Stimulated activated CD8-positive, alpha-beta memory T cell treated with anti-CD3 and anti-CD28 coated beads, Interleukin-2, amount 100 ng/mL, for 48 hours (primary cell): ENCODE measurements at places on chromosomes 3 and 15.

GRCh38 chr3:169354774-169355501 lies 308.6 kb downstream of the MECOM start:
- DNase-seq: no peak

GRCh38 chr3:126128504-126129397 lies 44.8 kb upstream of the SLC41A3 start:
- DNase-seq: no peak

DNA sequence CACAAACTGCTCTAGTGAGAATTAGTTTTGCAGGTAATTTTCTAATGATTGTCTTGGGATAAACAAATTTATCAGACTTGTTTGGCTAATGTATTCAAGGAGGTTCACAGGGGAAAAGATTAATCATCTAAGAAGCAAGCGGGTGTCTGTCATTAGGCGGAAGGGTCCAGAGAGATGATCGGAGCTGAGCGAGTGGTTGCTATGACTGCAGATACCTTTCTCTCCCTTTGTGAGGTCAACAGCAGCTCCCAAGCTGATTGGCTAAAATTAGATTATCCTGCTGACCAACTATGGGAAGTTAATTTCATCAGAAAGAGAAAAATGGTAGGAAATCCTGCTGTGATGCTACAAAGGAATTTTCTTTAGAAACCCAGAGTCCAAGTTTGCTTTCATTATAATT lies 276.0 kb downstream of the SOX2 start:
- no peak for DNase-seq

DNA sequence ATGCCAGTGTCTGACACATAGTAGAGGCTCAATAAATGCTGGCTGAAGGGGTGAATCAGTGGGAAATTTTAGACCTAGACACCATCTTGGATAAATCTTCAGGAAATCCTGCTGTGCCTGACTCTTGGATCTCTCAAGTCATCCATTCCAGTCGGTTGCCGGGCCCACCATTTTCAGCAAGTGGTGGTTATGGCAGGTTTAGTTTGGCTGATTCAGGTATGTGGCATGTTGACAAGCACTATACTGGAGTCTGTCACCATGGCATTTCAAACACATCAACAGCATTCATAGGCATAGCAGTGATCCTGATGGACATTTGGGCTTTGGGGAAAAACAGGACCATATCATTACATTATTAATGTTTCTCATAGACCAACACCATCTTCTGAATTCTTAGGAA lies 25.7 kb upstream of the APH1B start:
- DNase-seq: no peak

GRCh38 chr3:196821806-196822355 lies 45.8 kb upstream of the SENP5 start:
- no peak for DNase-seq

- no peak for DNase-seq
Measured at GRCh38 chr3:160296591-160296990, 71.4 kb downstream of the C3orf80 start.

DNA sequence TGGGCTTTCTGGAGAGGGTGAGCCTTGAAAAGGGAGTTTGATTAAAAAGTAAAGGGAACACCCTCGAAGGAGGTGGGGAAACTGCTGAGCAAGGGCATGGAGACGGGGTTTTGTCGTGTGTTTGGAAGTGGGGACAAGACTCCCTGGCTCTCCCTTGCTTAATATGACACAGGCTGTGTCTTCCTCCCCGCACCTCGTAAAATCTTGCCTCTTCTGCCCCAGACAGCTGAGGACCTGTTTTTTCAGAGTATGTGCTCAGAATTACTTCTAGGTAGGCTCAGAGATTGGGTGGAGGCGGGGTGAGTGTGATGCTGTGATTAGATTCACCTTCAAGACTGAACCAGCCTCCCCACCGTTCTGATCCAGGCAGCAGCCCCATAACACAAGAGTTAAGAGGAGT lies 244.4 kb upstream of the TLE3 start:
- DNase-seq: no peak

DNA sequence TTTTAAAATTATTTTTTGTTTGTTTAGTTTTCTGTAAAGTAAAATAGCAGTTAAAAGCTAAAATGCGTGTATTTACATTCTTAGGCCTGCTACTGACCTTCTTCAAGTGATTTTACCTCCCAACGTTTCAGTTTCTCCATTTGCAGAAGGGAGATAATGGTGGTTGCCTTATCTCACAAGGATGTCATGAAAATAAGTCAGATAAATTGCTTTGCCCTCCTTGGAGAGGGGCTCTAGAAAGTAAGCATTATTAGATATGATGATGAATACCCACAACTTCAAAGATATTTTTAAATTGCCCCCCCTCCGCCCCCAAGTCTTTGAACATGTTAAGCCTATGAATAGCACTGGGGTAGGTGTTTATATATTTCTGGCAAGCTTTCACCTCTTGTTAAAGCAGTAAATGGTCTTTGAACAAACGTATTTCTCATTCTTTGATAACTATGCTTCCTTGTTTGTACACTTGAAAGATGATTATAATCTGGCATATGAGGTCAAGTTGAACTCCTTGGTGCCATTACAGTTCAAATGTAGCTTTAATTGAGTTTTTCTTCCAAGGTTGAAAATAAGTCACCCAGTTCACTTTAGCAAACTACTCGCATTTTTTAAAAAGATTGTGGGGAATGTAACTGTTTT lies 6.4 kb downstream of the TERC start:
- no peak for DNase-seq

- peak; percentile 22 for DNase-seq
Measured at GRCh38 chr15:40906991-40907802, 12.9 kb downstream of the VPS18 start.

DNA sequence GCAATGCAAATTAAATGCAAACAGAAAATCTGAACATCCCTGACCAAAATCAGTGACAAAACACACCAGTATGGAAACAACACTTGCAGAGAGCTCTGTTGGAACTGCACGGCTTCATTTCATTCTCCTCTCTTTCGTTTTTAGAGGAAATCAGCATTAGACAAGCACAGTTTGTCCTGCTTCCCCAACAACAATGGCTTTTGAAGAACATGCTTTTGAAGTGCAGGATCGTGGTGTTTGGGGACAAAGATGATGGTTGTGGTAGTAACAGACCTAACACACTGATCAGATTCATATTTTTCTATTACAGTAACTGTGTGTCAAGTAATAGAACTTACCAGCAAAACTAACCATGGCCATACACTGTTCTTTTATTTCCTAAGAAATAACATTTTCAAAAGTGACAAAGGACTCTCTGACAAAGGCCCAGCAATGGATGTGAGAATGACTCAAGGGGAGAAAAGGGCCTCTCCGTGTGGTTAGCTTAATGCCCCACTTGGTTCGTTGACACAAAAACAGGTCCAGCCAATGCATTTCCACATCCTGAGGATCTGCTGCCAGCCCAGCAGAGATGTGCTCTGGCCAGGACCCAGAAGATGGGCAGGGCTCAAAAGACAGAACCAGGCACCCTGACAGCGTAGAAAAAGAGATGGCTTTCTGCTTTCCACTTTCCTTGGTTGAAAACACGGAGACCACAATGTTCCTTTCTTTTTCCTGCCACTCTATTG lies 84.1 kb downstream of the CCNL1 start:
- DNase-seq: no peak

DNA sequence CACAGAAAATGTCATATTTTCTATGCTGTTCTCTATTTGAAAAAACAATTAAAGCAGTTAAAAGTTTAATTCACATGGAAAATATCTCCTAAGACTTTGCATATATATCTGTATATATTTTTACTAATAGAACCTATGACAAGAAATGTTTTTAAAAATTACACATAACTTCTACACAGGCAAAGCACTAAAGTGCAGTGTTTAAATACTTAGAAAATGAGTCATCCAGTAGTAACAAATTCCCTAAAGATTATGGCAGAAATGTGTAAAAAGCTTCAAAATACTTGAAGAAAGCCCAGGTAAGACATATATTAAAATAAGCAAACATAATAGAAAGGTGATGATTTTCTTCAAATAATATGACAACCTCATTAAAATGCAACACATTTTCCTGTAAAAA lies 236.6 kb downstream of the TBC1D5 start:
- no peak for DNase-seq

- no peak for DNase-seq
Measured at GRCh38 chr3:65685621-65686235, 353.0 kb downstream of the MAGI1 start.

DNA sequence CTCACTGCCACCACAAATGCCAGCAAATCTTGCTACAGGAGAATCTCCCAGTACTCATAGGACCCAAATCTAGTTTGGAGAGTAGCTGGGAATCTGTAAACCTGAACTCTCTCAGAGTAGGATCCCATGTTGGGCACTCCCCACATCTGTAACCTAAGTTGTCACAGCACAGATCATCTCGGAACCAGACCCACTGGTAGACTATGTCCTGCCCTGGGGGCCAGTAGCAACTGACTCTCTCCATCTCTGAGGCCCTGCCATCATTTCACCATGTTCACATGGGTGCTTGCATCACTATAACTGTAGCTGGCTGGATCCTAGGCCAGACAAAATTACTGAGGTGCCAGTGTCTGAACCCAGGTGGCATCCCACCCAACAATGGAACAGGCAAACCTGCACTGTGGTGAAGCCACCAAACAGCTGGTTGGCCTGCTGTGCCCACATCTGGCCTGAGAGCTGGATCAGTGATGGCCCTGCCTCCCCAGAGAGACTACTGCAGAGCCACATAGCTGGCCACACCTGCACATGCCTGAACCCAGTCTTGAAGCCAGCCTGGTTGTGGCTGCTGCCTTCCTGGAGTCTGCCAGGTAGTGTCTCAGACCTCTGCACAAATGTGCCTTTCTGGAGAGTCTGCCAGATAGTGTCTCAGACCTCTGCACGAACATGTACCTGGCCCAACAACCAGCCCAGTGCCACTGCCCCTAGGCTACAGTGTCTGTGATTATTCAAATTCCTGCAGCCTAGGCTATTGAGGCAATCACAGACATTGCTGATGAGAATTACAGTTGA lies 82.0 kb downstream of the ISL2 start:
- DNase-seq: no peak

GRCh38 chr3:13714251-13714916 lies 165.5 kb downstream of the FBLN2 start:
- no peak for DNase-seq

DNA sequence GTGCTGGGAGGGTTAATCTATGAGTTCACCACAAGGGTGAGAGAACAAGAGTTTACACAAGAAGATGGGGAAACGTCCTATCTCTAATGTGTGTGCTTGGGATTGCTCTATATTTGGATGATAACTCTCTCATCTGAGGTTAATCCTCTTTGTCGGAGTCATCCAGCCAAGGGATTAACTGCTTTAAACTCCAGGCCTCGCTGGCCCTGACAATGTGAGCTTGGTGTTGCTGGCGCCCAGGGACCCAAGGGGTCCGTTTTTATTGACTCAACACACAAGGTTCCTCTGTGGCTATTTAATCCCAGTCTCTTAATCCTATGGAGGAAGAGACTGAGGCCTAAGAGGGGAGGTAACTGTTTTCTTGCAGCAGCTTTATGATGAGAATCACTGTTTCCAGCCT lies 14.2 kb downstream of the SV2B start:
- no peak for DNase-seq

DNA sequence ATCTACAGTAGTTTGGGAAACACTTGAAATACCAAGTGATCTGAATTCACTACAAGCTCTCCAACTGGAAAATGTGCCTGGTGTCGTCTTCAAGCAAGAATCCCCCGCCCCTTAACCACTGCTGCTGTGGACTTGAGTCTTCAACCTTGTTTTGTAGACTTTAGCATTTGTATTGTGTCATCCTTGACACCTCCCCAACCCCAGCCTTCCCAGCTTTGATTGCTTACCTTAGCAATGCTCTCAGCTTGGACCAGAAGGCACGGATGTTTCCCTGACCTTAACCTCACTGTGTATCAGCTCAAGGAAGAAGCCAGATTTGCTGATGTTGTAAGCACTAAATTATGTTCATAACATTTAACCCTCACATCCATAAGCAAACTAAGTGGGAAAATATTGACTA lies 146.4 kb downstream of the IGF1R start:
- no peak for DNase-seq
